ELF-1 (cell line): ENCODE measurements at places on chromosomes 2 and 18.

- no peak for DNase-seq
These were observed 61.6 kb upstream of the CCBE1 start for GRCh38 chr18:59758837-59759236.

DNA sequence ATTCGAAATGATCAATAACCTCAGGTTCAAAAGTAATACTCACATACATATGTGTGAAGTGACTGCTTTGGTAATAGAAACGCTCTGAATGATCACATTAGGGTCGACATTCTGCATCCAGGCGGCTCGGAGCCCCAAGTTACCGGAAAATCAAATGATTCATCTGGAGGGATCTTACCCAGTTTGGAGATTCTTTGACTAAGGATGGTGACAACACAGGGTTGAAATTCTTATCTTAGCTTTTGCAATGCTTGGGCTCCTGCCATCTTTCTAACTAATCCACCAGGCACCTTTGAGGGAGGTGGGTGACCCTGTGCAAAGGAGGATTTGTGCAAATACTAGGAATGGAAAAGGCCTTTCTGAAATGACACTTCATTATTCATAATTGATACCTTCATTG is 10.8 kb downstream of the GBX2 start:
- DNase-seq, result no peak

GRCh38 chr2:62287899-62288880 is 92.3 kb downstream of the B3GNT2 start:
- no peak for DNase-seq

GRCh38 chr2:150876251-150876950 is 385.3 kb downstream of the RBM43 start:
- DNase-seq, result no peak

DNA sequence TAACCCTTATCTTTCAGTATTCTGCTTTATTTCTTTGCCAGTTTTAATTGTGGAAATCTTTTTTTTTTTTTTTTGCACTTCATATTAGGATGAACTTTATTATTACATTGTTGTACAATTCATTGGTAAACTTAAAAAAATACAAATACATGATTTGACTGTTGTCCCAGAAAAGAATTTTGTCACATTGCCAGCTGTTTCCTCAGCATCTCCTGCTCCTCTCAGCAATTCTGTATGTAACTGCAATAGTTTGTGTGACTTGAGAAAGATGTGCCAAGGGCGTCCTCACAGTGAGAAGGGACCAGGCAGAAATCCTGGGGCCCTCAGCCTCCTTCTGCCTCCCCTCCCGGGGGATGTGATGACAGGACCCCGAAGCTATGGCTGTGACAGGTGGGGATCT is 254.4 kb downstream of the NBAS start:
- no peak for DNase-seq

DNA sequence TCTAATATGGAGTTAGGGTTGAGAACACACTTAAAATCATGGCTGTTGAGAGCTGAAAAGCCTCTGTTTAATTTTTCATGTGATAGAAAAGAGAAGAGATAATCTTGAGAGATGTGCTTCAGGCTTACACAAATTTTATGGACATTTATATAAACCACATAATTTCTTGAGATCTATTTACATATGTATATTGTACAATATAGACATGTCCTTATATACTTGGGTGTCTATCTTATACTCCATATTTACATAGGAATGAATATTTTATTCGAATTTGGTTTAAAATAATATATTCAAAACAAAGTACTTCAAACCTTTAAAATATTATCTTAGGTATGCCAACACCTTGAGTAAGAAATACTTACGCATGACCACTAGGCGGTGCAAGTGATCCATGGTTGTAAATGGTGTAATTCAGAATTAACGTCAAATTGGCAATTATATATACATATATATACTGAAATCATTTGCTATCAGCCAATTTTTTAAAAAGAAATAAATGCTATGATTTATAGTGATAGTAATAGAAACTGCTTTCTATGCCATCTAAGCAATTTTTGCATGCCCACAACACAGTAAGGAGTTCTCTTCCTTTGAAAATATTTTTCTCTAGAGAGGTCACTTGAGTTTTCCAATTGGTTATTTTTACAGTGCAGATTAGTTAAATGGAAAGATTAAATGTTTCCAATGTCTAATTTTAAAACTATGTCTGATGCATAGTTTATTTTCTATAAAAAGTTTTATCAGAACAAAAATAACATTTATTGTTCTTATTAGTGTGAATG is 37.6 kb upstream of the SPAG16 start:
- no peak for DNase-seq

DNA sequence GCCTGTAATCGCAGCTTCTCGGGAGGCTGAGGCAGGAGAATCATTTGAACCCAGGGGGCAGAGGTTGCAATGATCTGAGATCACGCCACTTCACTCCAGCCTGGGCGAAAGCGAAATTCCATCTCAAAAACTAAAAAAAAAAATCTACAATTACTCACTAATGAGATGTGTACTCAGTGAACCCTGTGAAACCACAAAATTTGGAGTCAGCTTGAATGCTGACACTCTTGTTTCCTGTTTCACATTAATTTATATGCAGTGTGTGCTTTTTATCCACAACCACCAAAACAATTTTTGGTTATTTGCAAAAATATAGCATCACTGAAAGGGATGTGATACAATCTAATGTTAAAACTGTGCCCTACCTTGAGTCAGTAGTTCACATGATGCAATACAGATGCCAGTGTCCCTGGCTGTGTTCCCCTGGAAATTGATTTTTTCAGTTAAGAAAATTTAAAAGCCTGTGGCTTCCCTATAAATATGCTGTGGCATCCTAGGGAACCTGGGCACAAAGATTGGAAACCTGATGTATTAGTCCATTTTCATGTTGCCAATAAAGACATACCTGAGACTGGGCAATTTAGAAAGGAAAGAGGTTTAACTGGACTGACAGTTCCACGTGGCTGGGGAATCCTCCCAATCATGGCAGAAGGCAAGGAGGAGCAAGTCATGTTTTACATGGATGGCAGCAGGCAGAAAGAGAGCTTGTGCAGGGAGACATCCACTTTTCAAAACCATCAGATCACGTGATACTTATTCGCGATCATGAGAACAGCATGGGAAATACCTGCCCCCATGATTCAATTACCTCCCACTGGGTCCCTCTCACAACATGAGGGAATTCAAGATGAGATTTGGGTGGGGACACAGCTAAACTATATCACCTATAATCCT is 337.5 kb upstream of the NT5C1B start:
- DNase-seq, result no peak

DNA sequence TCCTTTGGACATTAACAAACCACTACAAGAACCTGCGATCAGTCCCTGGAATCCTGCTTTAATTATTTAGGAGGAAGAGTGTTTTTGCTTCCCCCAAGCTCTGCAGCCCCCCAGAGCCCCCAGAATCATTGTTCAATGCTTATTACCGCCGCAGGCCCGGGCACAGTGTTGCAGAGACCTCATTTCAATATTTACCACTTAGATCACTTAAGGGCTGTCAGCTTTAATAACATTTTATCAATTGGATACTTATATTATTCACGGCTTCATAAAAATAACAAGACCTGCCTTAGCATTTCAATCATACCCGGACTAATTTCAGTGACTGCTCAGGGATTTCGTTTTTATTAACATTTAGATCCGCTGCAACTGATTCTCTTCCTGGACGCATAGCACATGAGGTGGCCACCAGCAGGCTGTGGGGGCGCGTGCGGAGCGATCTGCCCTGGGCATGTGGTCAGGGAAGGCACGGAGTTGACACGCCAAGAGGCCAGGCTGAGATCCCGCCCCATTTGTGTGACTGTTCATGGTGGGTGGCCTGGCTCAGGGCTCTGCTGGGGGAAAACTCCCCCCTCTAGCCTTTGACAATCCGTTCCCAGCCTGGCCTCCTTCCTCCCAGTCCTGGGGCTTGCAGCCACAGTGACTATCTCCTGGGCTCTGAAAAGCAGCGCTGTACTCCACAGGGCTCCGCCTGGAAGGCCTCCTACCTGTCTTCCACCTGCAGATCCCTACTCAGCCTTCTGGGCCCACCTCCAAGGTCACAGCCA is 267.6 kb downstream of the SRBD1 start:
- peak; percentile 79 for DNase-seq

DNA sequence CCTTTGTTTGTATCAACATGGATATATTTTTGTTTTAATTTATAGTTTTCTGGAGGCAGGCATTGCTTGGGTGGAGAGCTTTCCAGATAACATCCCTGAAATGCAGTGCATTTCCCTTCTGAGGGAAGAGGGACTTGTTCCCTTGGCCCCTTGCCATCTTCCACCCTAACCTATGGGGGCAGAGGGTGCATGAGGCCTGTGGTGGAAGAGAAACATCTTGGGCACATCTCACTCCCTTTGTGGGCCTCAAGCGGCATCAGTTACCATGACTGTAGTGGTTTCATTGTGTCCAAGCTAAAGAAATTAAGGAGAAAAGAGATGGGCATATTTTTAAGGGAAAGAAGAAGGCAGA is 5.3 kb upstream of the RPL37A start:
- DNase-seq, result no peak

GRCh38 chr2:74065456-74065855 is 80.7 kb downstream of the TET3 start:
- DNase-seq, result no peak

- DNase-seq, result peak; percentile 36
These were observed 14.1 kb upstream of the EML6 start for GRCh38 chr2:54709336-54709809.

DNA sequence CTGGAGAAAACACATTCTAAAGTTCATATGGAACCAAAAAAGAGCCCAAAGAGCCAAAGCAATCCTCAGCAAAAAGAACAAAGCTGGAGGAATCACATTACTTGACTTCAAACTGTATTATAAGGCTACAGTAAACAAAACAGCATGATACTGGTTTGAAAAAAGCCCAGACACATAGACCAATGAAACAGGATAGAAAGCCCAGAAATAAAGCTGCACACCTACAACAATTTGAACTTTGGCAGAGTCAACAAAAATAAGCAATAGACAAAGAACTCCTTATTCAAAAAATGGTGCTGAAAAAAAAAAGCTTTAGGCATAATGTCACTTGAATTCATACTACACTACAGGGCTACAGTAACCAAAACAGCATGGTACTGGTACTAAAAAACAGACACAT is 289.6 kb downstream of the NR4A2 start:
- no peak for DNase-seq

DNA sequence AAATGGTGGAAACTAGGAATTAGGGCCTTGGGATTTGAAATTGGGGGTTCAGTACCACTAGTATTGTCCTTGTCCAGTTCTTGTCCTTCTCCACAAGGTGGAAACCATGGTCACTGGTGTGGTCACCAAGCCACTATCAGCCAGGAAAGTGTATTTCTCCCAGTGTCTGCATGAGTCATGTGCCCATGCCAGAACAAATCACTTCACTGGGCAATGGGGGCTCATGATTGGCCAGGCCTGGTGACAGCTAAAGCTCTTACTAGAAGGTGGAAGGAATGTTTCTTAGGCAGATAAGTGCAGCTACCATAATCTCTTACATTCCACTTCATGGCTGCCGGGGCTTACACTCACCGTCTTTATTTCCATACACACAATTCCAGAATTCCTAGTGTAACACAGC is 124.8 kb upstream of the TACR1 start:
- DNase-seq, result peak; percentile 28

DNA sequence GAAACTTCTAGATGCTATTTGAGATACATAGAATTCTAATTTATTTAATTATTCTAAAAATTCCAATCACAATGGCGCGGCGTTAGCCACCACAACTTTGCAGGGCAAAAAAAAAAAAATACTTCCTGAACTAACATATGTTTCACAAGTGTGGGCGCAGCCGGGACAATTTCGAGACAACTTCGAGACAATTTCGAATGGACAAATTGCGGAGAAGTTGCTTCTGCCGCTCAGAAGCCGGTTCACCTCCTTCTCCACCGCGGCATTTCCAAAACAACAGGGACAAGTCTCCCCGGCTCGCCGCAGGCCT is 842 bp downstream of the PAX3 start:
- no peak for DNase-seq

GRCh38 chr2:46270384-46270783 is 26.8 kb upstream of the EPAS1 start:
- no peak for DNase-seq

- DNase-seq, result peak; percentile 63
These were observed 47.8 kb upstream of the MAPRE3 start for GRCh38 chr2:26922405-26923188.

DNA sequence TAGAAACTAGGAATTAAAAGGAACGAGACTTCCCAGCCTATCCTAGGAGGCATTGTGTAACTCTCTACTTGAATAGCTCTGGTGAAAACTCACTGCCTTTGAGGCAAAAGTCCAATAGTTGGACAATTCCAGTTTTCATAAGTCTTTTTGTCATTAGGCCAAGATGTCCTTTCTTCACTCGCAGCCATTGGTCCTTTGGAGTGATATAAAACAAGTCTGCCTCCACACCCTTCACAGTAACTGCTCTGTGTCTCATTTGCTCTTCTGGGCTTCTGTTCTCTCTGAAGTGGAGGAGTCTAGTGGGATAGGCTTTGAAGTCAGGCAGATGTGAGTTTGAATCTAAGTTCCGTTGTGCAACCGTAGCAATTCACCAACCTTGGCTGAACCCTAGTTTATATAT is 28.2 kb downstream of the ANTXR1 start:
- no peak for DNase-seq

DNA sequence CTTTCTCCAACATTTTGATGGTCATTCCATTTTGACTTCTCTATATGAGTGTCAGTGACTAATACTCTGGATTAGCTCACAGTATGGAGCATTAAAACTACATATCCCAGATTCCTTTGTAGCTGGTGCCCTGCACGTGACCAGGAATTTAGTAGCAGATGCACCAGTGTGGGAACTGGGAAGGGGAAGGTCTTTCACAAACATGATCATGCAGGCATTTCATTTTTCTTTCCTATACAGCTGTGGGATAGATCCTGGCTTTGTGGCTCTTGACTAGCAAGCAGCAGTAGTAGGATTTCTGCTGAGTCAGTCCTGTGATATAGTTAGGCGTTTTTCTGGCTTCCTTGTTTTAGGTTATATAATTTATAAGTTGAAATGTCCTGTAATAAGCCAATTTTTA is 971.0 kb upstream of the CDH2 start:
- DNase-seq, result peak; percentile 3

- no peak for DNase-seq
These were observed 758.0 kb upstream of the ZEB2 start for GRCh38 chr2:145277922-145278321.

DNA sequence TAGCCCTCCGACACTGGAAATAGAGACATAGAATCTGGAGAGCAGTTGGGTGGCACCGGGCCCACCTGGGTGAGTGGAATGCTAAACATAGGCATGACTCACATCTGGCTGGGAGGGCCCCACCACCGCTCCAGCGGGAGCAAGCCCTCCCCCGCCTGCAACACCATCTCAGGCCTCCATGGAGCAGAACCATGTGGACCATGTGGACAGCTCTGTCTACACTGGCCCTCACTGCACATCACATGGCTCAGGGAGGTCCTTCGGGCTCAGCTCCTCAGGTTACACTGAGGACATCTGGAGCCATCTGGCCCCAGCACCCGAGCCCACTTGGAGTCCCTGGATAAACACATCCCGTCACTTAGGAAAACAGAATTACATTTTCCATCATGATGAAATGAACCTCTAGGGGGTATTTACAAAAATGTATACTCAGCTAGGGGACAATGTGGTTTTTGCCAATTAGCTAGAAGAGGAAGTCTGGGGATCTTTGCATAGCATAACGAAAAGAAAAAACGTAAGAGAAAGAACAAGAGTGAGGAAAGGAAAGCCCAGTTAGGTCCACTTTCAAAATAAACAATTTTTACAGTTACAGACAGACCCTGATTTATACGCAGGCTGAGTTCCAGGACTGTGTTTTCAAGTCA is 30.7 kb upstream of the MLPH start:
- DNase-seq, result no peak
